ENCODE measurements at places on chromosomes 3 and 15.

GRCh38 chr15:70459312-70459711, 304.0 kb downstream of the UACA start:
- DNase-seq, result no peak

DNA sequence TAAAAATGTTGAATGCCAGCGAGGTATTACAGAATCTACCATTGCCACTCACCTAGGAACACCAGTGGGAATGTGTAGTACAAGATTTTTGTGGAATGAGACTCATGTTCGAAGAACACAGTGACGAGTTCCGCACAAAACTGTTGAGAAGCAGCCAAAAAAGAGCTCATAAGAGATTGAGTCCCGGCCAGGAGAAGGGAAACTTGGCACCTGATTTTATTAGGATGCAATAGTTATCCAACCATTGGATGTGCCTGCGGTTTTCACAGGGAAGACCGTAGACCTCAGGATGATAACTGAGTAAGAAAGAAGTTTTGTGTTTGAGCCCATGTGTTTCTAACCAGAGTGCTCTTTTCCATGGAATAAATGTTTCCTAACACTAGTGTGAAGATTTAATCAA, 88.9 kb downstream of the PTPRG start:
- no peak for DNase-seq

DNA sequence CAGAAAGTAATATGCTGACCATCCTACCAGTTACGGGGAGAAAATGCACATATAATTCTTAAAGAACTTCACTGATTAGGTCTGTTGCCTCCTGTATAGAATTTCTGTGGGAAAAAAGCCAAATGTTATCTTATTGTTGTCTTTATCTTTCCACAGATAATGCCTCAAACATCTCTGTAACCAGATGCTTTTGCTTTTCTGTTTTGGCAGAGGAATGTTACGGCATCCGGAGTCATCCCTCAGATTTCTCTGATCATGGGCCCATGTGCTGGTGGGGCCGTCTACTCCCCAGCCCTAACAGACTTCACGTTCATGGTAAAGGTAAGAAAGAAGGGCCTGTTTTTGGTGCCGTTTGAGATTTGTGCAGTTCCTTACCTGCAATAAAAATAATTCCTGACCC, 33.5 kb downstream of the PCCB start:
- DNase-seq, result no peak

GRCh38 chr15:55133972-55134371, 62.8 kb downstream of the RSL24D1 start:
- DNase-seq, result no peak

GRCh38 chr3:41044523-41044922, 154.8 kb upstream of the CTNNB1 start:
- DNase-seq, result no peak

DNA sequence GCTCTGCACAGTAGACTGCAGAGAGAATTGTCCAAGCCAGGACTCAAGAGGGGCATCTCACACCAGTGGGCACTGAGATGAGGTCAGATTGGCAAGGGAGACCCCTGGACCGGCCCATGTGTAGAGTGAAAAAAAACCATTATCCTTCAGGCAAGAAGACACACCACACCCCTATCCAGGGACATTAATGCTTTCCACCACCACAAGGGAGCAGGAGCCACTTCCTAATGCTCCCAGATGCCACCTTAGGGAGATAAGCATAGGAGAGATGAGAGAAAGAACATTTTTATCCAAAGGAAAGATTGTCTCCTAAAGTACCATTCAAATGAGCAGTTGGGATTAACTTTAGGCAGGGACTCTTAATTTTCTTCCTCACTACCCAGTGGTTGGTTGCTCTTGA, 109.6 kb upstream of the PTX3 start:
- DNase-seq, result no peak

GRCh38 chr15:93308026-93308690, 219.1 kb upstream of the RGMA start:
- no peak for DNase-seq

DNA sequence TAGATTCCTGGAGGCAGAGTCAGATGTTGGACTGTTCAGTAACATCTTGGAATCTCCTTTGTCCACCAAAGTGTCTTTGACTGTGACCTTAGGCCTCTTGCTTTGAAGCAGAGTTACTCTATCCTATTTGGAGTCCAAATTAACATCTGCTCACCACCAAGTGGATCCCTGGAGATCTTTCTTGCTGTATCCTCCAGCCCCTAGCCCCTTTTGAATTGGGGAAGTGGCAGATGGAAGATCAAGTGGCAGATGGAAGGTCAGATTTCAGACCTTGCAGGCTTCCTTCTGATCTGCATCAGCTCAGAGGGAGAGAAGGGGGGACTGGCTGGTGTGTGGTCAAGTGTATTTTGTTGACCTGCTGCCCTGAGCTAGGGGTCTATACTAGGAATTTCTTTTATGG, 125.0 kb upstream of the ROPN1 start:
- no peak for DNase-seq

GRCh38 chr15:89330119-89330518, 4.5 kb downstream of the POLG start:
- DNase-seq, result no peak

GRCh38 chr3:107643038-107643883, 120.5 kb downstream of the BBX start:
- no peak for DNase-seq

GRCh38 chr15:36579792-36580431, 486 bp downstream of the CDIN1 start:
- no peak for DNase-seq

DNA sequence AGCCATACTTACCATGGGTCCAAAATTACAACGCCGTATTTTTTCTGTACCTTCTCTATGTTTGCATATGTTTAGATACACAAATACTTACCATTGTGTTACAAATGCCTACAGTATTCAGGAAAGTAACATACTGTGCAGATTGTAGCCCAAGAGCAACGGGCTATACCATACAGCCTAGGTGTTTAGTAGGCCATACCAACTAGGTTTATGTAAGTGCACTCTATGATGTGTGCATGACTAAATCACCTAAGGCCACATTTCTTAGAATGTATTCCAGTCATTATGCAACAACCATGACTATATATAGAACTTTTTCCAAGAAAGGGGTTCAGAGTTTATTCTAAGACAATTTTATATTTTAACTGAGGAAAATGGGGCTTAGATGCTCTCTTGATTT, 411.7 kb downstream of the MAGI1 start:
- DNase-seq, result no peak

GRCh38 chr3:30421266-30421665, 185.1 kb upstream of the TGFBR2 start:
- DNase-seq, result peak; percentile 67

- DNase-seq, result peak; percentile 70
These were observed 144.0 kb downstream of the GREM1 start for GRCh38 chr15:32861761-32862160.

GRCh38 chr3:5226783-5227182, 39.3 kb downstream of the EDEM1 start:
- DNase-seq, result peak; percentile 7

DNA sequence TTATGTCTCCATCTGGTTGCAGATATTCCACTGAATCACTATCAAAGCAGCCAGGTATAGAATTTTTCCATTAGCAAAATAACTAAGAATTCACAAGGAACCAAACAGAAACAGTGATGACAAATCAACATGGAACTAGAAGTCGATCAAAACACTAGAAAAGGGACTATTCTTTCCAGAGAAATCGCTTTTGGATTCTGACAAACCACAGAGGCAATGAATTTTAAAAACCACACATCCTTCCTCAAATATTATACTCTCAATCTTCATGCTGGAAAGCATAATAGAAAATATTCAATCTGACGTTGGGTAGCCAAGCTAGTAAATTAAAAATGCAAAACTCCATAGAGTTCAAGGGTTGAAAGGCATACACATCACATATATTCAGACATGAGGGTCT, 93.2 kb upstream of the PPIB start:
- no peak for DNase-seq

DNA sequence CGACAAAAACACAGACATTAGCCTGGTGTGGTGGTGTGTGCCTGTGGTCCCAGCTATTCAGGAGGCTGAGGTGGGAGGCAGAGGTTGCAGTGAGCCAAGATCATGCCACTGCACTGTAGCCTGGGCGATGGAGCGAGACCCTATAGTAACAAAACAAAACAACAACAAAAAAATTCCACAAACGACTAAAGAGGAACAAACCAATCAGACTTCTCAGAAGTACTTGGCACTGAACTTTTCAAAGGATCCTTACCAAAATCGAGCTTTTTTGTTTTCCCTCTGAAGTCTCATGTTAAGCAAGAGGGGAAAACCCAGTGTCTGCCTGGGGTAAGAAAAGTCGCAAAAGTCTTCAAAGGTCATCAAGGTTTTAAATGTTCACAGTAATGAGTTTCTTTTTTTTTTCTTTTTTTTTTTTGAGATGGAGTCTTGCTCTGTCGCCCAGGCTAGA, 30.1 kb upstream of the TFRC start:
- no peak for DNase-seq

DNA sequence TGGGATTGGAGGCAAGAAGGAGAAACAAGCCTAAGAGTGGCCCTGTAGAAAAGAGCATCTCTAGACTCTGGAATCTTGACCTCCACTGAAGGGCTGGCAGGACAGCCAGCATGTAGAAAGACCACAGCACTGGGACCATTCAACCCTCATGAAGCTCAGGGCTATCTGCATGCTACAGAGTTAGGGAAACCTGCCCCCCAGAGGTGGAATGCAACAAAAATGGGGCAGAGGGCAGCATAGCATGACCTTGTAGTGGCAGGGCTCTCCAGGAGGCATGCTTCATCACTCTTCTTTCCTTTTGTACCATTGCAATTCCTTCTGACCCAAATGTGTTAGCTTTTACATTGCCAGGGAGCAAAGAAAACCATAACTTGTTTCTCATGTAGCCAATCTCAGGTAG, 445.4 kb downstream of the EPHB1 start:
- no peak for DNase-seq

DNA sequence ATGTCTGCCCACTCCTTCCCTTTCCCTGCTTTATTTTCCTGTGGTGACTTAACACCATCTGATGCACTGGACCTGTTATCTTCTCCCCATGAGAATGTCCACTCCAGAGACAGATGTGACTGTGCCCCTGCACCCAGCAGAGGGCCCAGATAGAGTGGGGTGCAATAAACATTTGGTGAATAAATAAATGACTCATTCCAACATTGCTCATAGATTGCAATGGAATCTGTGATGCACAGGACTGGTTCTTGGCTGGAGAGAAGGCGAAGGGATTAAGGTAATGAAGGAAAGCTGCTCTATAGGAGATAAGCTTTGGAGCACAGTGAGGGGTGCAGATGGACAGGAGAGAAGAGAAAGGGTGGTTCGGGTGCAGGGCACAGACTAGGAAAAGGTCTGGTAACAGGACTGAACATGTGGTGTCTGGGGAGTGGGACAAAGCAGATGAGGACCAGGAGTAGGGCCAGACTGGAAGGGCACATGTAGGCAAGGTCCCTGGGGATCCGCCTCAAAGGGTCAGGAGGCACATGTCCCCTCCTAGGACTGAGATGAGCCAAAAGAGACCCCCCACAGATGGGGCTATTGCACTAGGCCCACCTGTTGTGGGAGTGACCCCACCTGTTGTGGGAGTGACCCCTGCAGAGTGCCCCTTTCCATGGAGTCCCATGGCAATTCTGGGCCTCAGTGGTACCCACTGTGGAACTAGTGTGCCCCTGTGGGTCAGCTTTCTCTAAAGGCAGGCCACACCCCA, 17.5 kb upstream of the POC1A start:
- peak; percentile 28 for DNase-seq

- DNase-seq, result no peak
These were observed 429.5 kb downstream of the NAALADL2 start for GRCh38 chr3:175288621-175289020.

GRCh38 chr3:197031315-197032285, 2.0 kb upstream of the MELTF start:
- DNase-seq, result peak; percentile 97

DNA sequence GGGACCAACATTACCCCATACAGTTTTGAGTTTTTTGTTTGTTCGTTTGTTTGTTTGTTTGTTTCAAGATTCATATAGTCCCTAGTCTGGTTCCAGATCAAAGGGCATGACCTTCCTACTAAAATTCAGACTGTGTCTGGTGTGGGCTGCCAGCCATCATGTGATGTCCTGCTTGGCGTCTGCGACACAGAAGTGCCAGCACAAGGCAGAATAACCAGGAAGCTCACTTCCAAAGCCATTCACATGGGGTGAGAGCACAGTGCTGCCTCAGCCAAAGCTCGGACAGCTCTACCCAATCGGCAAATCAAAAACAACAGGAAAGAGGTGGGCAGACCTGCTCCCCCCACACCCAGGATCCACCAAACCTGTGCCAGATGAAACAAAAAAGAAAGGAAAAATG, 142.6 kb upstream of the THBS1 start:
- no peak for DNase-seq

- no peak for DNase-seq
These were observed 8.4 kb upstream of the GSK3B start for GRCh38 chr3:120102674-120103073.

DNA sequence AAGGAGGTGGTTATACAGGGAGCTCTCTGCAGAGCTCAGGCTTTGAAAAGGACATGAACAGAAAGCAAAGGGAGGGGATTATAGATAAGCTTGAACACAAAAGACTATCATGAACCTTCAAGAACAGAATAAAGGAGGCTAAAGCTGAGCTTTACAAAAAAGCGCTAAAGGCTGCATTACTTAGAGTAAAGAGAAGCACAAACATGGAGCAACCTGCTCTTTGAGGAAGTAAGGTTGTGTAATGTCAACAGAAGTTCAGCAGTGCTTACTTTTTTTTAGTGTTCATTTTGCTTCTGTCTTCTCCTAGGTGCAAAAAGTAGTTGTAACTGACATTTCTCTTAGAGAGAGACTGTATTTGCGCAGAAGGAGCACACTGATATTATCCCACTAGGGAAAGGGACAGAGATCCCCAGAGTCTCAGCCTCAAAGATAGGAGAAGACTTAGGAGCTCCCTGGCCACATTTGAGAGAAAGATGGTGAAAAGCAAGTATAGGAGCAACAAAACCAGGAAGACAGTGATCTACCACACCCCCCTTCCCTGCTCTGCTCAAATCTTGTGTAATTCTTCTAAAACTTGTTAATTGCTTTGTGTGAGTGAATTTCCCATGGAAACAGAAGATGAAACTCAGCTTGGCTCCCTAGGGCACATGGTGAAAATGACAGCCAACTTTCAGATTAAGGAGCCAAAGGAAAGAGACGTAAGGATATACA, 54.7 kb downstream of the QTRT2 start:
- no peak for DNase-seq

GRCh38 chr3:70038693-70039092, 39.2 kb downstream of the SAMMSON start:
- no peak for DNase-seq

DNA sequence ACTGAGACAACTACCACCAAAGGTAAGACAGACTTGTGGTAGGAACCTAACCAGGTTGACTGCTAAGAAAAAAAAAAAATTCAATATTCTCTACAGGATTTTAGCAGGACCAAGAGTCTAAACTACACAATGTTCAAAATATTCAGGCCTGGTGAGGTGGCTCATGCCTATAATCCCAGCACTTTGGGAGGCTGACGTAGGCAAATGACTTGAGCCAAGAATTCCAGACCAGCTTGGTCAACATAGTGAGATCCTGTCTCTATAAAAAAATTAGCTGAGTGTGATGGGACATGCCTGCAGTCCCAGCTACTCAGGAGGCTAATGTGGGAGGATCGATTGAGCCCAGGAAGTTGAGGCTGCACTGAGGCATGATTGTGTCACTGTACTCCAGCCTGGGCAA, 341.6 kb upstream of the WNT5A start:
- DNase-seq, result no peak

- peak; percentile 82 for DNase-seq
These were observed 510.1 kb upstream of the CFAP20DC start for GRCh38 chr3:59559721-59560435.

GRCh38 chr15:79190093-79190492, 92.4 kb upstream of the ANKRD34C start:
- no peak for DNase-seq

GRCh38 chr3:114609973-114610630, 316.3 kb downstream of the TIGIT start:
- DNase-seq, result no peak

Data from AG04449 (cell line).